ENCODE measurements at places on chromosomes 1 and 21. TPM values are rescaled to one million over a fixed set of nuclear protein-coding genes. Genes with fewer than 3 reads are reported as not detected.

B3GALT5 gene
- not detected for total RNA-seq

TACSTD2 gene
- total RNA-seq, result not detected

FCRL5 gene
- 1.2 TPM for total RNA-seq

OR2L5 gene
- 0.19 TPM for total RNA-seq

TARS2 gene
- 41.8 TPM for total RNA-seq

OR2L13 gene
- not detected for total RNA-seq

CRYAA gene
- total RNA-seq, result not detected

LAD1 gene
- total RNA-seq, result not detected

KLF17 gene
- total RNA-seq, result not detected

CELF3 gene
- total RNA-seq, result not detected

MANEAL gene
- total RNA-seq, result 1.1 TPM

DNA sequence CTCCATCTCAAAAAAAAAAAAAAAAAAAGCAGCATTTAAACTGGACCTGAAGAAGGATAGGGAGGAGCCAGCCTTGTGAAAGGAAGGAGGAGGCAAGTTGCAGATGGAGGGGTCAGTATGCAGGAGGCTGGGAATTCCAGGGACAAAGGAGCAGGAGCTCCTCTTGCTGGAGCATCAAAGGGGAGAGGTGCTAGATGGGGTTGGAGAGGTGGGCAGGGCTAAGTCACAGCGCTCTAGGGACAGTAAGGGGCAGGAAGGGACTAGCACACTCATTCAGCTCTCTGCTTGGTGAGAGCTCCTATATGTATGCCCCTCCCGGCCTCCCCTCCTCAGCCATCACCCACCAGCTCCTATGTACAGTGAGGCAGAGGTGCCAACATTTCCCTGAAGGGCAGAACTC is 26.8 kb downstream of the MAP7D1 start:
- H3K27ac ChIP-seq, result peak overlapping the region; percentile 90
- no peaks in the 10 kb centered on the region for H3K27me3 ChIP-seq
- peaks cover 36% of the 10 kb centered on the region for H3K36me3 ChIP-seq
- no peaks in the 10 kb centered on the region for H3K4me1 ChIP-seq
- H3K4me3 ChIP-seq, result no peak overlapping the region

DNA sequence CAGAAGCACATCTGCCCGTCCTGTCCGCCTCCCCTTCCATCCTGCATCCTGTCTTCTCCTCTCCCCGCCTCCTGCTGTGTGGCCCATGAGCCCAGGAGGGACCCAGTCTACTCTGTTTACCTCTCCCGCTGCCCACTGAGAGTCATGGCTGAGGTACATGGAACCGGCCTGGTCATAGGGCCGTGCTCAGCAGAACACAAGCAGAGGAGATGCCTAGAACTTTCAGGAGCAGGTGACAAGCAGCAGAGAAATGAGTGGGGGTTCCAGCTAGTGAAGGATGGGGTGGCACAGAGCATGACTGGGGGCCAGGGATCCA is 70.8 kb downstream of the ATP5PO start:
- no peaks in the 10 kb centered on the region for H3K27me3 ChIP-seq
- no peaks in the 10 kb centered on the region for H3K4me1 ChIP-seq
- H3K27ac ChIP-seq, result no peak overlapping the region
- no peak for DNase-seq
- no peaks in the 10 kb centered on the region for H3K36me3 ChIP-seq
- H3K4me3 ChIP-seq, result no peak overlapping the region

- peak overlapping the region; percentile 56 for H3K4me3 ChIP-seq
- peaks cover 69% of the 10 kb centered on the region for H3K4me1 ChIP-seq
- H3K27me3 ChIP-seq, result no peaks in the 10 kb centered on the region
- peak overlapping the region; percentile 34 for H3K27ac ChIP-seq
Measured at GRCh38 chr1:12596007-12596821, 21.8 kb downstream of the DHRS3 start.

- DNase-seq, result no peak
- H3K36me3 ChIP-seq, result no peaks in the 10 kb centered on the region
- H3K4me1 ChIP-seq, result no peaks in the 10 kb centered on the region
- no peak overlapping the region for H3K27ac ChIP-seq
- H3K4me3 ChIP-seq, result no peak overlapping the region
Measured at GRCh38 chr1:187294421-187295201, 465.9 kb downstream of the PLA2G4A start.

GRCh38 chr1:92587445-92587844 is 100.7 kb upstream of the GFI1 start:
- no peaks in the 10 kb centered on the region for H3K36me3 ChIP-seq
- no peaks in the 10 kb centered on the region for H3K27me3 ChIP-seq
- H3K4me3 ChIP-seq, result no peak overlapping the region
- no peak for DNase-seq
- H3K4me1 ChIP-seq, result peaks cover 21% of the 10 kb centered on the region
- H3K27ac ChIP-seq, result no peak overlapping the region

GRCh38 chr1:21298981-21299391 is 8.7 kb upstream of the ECE1 start:
- DNase-seq, result no peak
- peak overlapping the region; percentile 92 for H3K27ac ChIP-seq
- peaks cover 2% of the 10 kb centered on the region for H3K36me3 ChIP-seq
- peaks cover 77% of the 10 kb centered on the region for H3K4me1 ChIP-seq

GRCh38 chr1:204831186-204831585 is 39.5 kb upstream of the NFASC start:
- H3K27ac ChIP-seq, result no peak overlapping the region
- peaks cover 57% of the 10 kb centered on the region for H3K27me3 ChIP-seq
- H3K4me3 ChIP-seq, result no peak overlapping the region

DNA sequence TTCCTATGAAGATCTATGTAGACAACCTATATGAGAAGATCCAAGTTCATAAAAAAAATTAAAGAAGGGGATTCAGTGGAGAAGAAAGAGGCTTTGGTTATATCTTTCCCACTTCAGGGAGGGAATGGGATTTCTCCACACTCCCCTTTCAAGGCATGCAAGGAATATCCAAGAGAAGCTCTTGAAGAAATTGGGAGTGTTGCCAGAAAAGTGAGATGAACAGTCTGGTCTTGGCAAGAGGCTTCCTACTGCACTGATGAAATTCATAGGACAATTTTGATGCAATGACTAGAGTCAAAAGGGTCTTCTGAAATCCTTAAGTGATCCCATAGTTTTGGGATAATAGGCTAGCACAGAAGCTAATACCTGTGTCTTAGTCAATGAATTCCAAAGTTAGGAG is 153.0 kb downstream of the KCTD3 start:
- no peak overlapping the region for H3K27ac ChIP-seq
- no peaks in the 10 kb centered on the region for H3K36me3 ChIP-seq
- no peaks in the 10 kb centered on the region for H3K27me3 ChIP-seq
- no peaks in the 10 kb centered on the region for H3K4me1 ChIP-seq
- no peak for DNase-seq
- H3K4me3 ChIP-seq, result no peak overlapping the region

DNA sequence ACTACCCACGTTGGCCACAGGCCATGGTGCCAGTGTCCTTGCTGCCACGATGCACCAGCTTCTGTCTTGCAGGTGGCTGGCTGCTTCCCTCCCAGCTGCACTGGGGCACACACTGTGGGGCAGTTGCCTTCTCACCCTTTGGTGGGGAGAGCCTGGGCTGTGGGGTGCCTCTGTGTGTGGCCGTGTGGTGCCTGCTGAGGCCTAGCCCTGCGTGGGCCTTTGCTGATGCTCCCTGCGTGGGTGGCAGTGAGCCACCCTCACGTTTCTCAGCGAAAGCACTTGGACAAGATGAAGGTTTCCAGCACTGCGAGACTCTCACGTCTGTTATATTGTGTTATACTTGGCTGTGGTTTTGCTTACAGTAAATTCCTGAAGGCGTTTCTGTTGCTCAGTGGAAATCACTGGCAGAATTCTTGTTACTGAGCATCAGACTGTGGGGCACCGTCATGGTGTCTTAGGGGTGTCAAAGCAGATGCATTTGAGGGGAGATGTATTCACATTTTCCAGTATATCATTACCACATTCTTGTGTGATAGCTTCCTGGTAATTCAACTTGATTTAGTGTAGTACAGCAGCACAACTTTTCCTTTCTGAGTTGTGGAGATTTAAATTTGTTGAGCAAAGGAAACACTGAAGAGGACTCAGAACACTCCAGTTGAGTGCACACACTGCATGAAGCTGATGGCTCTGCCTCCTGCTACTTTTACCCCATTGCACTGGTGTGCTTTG is 124.7 kb downstream of the PCBP3 start:
- H3K36me3 ChIP-seq, result no peaks in the 10 kb centered on the region
- no peak for DNase-seq
- peaks cover 35% of the 10 kb centered on the region for H3K4me1 ChIP-seq
- H3K4me3 ChIP-seq, result no peak overlapping the region
- H3K27me3 ChIP-seq, result no peaks in the 10 kb centered on the region

DNA sequence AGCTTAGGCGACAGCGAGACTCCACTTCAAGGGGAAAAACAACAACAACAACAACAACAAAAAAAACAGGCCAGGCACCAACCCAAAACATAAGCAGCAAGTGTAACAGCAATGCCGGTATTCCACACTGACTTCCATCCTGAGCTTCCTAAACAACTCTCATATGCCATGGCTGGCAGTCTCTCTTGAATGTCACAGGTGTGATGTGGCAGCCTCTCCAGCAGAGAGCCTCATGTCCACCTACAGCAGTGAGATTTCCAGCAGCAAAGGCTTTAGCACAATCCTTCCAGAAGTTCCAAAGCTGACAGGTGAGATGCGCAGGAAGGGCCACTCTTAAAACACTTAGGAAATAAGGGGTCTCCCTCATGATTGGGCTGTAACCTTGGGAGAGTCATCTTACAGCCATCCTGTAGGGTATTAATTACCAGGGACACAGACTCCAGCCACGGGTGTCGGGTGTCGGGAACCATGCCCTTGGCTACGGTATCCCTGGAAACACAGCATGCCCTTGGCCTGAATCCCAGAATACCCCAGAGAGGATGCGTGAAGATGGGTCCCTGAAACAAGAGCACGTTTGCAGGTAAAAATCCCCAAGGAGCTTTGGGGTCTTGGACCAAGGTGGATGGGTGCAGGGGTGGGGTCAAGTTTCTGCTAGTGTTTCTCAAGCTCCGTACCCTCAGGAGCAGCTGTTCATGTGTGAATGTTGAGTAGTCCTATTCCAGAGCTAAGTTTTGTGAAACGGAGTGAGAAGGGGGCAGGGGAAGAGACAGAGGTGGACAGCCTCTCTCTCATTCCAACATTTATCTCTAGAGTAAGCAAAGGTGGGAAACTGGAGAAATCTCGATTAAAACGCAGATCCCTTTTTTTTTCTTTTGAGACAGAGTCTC is 31.4 kb downstream of the CLSTN1 start:
- H3K27ac ChIP-seq, result peak overlapping the region; percentile 35
- H3K4me1 ChIP-seq, result peaks cover 54% of the 10 kb centered on the region
- no peaks in the 10 kb centered on the region for H3K27me3 ChIP-seq
- no peaks in the 10 kb centered on the region for H3K36me3 ChIP-seq

DNA sequence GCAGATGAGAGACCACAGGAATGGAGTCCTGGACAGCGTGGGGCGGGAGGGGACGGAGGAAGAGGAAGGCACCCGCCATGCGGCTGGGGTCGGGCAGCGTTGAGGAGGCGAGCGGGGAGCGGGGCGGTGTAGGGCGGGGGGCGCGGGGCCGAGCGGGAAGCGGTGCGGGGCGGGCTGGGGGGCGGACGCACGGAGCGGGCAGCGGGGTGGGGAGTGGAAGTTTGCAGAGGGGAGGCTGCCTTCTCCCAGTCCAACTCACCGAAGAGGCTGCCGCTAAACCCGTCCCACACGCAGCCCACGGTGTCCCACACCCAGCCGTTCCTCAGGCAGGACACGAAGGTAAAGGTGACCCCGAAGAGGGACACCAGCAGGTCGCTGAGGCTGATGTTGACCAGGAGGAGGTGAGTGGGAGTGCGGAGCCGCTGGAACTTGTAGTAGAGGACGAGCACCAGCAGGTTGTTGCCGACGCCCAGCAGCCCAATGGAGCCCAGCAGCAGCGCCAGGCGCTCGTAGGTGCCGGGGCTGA is 483 bp downstream of the CHML start:
- peak; percentile 65 for DNase-seq
- H3K27me3 ChIP-seq, result no peaks in the 10 kb centered on the region
- peaks cover 52% of the 10 kb centered on the region for H3K4me1 ChIP-seq
- peak overlapping the region; percentile 84 for H3K27ac ChIP-seq
- H3K4me3 ChIP-seq, result peak overlapping the region; percentile 91
- H3K36me3 ChIP-seq, result peaks cover 11% of the 10 kb centered on the region

GRCh38 chr1:151976015-151976343 is 17.7 kb downstream of the S100A10 start:
- peaks cover 3% of the 10 kb centered on the region for H3K4me1 ChIP-seq
- peaks cover 4% of the 10 kb centered on the region for H3K27me3 ChIP-seq
- H3K27ac ChIP-seq, result no peak overlapping the region
- H3K36me3 ChIP-seq, result peaks cover 12% of the 10 kb centered on the region
- H3K4me3 ChIP-seq, result no peak overlapping the region
- DNase-seq, result no peak

GRCh38 chr1:10744654-10745238 is 51.7 kb downstream of the CASZ1 start:
- no peak overlapping the region for H3K4me3 ChIP-seq
- H3K27ac ChIP-seq, result no peak overlapping the region
- peaks cover 11% of the 10 kb centered on the region for H3K27me3 ChIP-seq
- H3K36me3 ChIP-seq, result no peaks in the 10 kb centered on the region
- no peak for DNase-seq
- no peaks in the 10 kb centered on the region for H3K4me1 ChIP-seq

All from naive thymus-derived CD8-positive, alpha-beta T cell (primary cell).